Activated naive CD4-positive, alpha-beta T cell treated with anti-CD3 and anti-CD28 coated beads, Interleukin-2, amount 50 U/mL, for 72 hours (primary cell): ENCODE measurements at places on chromosomes 5 and 9. TPM values are rescaled to one million over a fixed set of nuclear protein-coding genes. Genes with fewer than 3 reads are reported as not detected.

The GMCL2 gene
- total RNA-seq: not detected

The ORM2 gene
- not detected for total RNA-seq

GRCh38 chr5:180343831-180344695 lies 9.1 kb downstream of the GFPT2 start:
- no peak for DNase-seq

DNA sequence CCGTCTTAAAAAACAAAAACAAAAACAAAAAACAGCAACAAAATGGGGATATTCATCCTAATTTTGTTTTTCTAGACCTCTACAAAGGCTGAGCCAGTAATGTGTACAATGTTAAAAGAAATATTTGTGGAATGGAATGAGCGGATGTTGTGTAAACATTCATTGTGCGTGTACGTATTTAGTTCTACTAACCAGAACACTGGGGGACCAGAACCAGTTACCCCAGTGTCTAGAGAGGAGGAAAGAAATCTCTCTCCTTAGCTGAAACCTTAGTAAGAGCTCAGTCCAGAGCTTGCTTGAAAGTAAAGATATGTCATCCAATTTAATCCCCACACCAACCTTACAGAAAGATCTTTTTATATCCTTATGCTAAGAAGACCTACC lies 106.7 kb upstream of the CPEB4 start:
- no peak for DNase-seq

The MAMDC4 gene
- 17.7 TPM for total RNA-seq

The SLC34A3 gene
- total RNA-seq: not detected

DNA sequence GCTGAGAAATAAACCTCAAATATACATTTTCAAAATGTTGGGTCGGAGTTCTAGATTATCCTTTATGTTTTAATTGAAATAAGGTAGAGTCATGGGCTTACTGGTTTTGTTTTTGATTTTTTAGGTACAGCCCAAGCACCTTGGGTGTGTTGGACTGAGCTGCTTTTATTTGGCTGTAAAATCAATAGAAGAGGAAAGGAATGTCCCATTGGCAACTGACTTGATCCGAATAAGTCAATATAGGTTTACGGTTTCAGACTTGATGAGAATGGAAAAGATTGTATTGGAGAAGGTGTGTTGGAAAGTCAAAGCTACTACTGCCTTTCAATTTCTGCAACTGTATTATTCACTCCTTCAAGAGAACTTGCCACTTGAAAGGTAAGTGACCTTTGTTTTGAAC lies 3.6 kb downstream of the CCNG1 start:
- no peak for DNase-seq

DNA sequence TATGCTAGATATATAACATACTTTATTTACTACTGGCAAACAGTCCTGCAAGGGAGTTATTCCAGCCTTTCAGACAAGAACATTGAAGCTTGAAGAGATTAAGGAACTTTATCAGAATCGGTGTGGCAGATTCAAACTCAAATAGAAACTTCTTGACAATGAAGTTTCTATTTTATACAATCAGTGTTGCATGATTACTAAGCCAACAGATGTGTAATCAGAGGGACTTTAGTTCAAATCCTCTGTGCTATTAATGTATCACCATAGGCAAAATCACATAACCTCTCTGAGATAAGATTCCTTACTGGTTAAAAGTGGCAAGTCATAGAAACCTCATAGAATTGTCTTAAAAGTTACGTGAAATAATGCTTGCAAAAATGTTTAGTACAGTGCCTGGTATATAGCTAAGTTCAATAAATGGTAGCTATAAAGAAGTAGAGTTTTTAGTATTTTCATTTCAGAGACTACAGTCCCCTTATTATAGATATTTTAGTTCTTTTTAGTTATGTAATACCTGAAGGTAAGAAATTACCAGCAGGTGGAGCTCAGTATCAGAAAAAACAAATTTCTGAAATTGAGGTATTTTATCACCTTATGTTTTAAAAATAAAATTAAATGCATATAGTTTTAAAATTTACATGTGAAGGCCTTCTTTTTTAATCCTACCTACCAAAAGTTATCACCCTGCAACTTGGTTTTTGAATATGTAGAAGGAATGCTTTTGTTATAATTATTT lies 172.1 kb downstream of the FER start:
- no peak for DNase-seq

GRCh38 chr5:135827965-135828781 lies 6.3 kb upstream of the SLC25A48 start:
- DNase-seq: no peak

GRCh38 chr9:92293075-92293354 lies 482 bp downstream of the IARS1 start:
- DNase-seq: no peak

DNA sequence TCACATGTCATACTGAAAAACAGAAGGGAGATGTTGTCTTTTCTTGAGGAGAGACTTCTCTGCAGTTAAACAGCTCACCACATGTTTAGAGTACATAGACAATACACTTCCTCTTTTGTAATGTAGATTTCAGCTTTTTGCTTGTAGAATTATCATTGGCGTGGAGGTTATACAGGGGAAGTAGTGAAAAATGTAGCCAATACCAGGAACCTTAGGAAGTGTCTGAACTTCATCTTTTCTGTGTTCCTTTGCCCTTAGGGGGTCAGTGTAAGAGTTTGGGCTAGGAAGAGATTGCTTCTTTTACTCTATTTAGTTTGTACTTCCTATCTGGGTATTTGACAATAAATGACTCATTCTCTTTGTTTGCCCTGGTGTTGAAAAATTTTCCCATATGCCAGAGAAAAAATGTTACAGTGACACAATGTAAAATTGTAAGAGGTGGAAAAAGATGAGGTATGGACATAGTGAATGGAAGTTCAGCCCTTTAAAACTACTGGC lies 21.0 kb upstream of the CDKN2B start:
- no peak for DNase-seq

GRCh38 chr5:173760461-173761177 lies 127.5 kb upstream of the CPEB4 start:
- DNase-seq: no peak
